SW480 (cell line): ENCODE measurements at places on chromosomes 11 and 22.

- peak; percentile 77 for DNase-seq
Measured at GRCh38 chr11:72482211-72482812, 48.0 kb upstream of the CLPB start.

DNA sequence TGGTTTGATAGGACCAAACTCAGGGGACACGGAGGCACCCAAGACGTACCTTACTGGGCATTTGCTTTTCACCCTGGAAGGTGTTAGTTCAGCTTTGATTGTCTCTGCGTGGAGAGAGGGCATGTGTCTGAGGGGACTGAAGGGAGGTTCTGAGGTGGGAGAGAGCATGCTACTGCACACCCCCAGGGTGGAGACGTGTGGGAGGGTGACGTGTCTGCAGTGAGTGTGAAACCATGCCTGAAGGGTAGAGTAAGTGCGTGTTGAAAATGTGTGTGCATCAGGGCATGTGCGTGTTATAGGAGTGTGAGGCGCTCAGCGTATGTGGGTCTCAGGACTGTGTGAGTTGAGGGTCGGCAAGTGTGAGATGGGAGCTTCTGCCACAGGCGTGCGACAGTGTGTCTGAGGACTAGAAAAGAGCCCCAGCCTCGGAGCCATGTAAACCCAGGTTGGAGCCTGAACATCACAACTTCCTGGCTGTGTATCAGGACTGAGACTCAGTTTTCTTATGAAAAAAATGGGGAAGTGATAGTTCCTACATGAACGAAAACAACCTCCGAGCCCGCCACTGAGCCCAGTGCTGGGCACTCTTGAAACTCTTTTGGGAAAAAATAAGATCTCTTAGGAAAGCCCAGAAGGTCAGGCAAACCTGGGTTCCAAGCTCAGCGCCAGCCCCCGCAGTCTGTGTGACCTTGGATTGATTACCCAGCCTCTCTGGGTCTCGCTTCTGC lies 11.8 kb upstream of the KCNJ11 start:
- no peak for DNase-seq

- DNase-seq, result no peak
Measured at GRCh38 chr11:126411971-126412381, 56.5 kb downstream of the ST3GAL4 start.

DNA sequence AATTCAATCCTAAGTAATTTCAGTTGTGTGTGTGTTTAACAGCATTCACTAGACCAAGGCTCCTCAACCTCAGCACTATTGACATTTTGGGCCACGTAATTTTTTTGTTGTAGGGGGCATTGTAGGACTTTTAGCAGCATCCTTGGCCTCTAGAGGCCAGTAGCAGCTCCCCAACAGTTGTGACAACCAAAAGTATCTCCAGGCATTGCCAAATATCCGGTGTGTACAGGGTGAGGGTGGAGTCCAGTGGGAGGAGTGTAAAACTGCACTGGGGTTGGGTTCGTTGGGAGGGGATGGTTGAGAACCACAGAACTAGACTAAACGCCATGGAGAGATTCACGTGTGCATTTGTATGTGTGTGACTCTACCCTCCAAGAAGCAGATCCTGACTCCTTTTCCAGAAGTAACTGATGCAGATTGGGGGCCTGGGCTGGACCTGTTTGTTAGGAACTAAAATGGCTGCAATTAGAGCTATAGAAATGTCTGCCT lies 5.9 kb upstream of the PHF21A start:
- peak; percentile 92 for DNase-seq

DNA sequence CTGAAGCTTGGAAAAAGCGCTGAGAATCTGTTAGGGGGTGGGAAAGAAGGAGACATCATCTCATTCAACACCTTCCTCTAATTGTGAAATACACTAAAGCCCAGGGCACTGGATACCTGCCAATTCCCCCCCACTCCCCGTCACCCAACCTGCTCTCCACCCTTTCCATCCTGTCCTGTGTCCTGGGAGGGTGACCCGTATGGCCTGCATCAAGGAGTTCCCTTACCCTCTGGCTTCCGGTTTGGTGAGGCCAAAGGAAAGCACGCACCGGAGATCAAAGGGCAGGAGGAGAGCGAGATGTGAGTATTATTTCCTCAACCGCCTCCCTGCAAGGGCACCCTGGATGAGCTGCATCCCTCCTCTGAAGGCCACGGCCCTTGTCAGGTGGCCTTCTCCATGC lies 65.0 kb upstream of the PTPRJ start:
- DNase-seq, result peak; percentile 93

DNA sequence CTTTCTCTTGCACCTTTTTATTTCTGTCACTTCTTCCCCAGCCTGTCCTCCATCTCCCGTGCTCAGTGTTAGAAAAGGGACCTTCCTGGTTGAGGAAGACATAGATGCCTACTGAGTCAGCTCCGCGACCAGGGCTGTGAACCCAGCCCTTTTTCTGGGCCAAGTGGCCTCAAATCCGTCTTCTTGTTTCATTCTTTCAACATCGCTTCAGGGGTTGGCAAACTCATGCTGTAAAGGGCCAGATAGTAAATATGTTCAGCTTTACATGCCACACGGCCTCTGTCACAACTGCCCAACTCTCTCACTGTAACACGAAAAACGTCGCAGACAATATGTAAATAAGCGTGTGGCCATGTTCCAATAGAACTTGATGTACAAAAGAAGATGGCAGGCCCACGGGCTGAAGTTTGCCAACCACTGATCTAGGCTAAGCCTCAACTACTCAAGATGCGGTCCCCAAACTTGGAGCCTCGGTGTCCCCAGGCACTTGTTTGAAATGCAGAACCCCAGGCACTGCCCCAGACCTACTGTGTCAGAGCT lies 338.4 kb downstream of the MN1 start:
- no peak for DNase-seq
